ENCODE measurements at places on chromosomes 2 and 18.
A peak's percentile ranks its signal among the peaks of the same experiment; 100 is the strongest.

DNA sequence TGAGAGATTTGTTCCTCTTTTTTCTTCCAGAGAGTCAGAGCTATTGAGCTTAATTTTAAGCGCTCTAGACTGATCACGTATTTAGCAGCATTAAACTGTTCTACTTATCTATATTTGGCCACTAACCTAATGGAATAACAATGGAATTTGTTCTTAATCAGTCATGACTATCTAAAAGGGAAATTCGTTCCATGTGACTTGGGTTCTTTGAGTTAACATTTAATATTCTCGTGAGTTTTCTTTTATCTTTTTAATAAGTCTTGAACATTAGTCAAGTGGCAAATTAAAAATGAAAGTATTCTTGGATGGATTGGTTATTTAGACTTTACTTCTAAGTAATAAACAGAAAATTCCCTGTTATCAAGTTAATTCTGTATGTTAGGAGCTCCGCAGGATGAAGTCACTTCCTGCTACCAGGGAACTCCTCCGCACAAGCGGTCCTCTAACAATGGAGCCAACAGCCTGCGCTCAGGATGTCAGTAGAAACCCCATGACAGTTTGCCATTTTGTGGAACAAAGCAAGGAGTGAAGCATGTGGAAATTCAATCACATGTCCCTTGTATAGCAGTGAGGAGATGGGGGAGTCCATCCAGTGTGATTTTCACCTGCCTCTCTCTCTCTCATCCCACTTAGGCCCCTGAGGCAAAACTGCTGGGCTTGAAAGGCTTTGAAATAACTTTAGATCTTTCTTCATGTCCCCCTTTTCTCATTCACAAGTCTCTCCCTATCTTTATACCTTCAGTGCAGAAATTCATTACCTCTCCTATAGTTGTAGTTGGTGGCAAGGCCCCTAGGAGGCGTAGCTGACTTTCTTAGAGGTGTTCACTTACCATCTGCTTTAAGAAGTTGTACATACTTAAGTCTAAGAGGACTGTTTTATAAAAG lies 138.1 kb downstream of the WDR7 start:
- no peak for DNase-seq

- DNase-seq, result no peak
Measured at GRCh38 chr2:126970583-126970982, 71.9 kb downstream of the TEX51 start.

- no peak for DNase-seq
Measured at GRCh38 chr2:172105471-172106107, 2.9 kb upstream of the DLX2 start.

GRCh38 chr2:121754851-121755236 lies 607 bp upstream of the TSN start:
- DNase-seq, result no peak

- no peak for DNase-seq
Measured at GRCh38 chr2:196384729-196385128, 213.4 kb upstream of the STK17B start.

DNA sequence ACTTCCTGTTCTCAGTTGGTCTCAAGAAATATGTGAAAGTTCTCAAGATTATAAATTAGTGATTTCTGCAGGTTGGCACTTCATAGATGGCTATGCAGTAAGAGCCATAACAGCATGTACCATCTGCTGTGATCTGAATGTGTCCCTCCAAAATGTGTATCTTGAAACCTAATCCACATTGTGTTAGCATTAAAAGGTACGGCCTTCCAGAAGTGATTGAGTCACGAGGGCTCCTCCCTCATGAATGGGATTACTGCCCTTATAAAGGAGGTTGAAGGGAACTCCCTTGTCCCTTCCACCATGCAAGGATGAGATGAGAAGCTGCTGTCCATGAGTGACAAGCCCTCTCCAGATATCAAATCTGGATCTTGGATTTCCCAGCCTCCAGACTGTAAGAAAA lies 45.0 kb downstream of the METTL4 start:
- DNase-seq, result no peak

DNA sequence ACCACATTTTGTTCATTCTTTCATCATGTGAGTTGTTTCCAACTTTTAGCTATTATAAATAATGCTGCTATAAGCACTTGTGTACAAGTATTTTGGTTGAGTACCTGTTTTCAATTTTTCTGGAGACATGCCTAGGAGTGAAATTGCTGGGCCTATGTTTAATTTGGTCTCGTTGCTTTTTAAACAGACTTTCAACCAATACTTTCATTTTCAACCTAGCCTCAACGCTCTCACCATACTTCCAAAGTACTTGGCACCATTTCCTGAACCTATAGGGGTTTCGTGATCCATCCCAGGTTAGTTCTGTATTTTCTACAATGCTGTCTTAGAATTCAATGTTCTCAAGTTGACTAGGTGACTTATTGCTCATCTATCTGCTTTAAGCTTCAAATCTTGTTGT lies 126.1 kb downstream of the SRBD1 start:
- no peak for DNase-seq

- DNase-seq, result no peak
Measured at GRCh38 chr18:44143072-44143471, 537.6 kb upstream of the SETBP1 start.

GRCh38 chr18:45852631-45853030 lies 27.2 kb downstream of the SIGLEC15 start:
- no peak for DNase-seq

DNA sequence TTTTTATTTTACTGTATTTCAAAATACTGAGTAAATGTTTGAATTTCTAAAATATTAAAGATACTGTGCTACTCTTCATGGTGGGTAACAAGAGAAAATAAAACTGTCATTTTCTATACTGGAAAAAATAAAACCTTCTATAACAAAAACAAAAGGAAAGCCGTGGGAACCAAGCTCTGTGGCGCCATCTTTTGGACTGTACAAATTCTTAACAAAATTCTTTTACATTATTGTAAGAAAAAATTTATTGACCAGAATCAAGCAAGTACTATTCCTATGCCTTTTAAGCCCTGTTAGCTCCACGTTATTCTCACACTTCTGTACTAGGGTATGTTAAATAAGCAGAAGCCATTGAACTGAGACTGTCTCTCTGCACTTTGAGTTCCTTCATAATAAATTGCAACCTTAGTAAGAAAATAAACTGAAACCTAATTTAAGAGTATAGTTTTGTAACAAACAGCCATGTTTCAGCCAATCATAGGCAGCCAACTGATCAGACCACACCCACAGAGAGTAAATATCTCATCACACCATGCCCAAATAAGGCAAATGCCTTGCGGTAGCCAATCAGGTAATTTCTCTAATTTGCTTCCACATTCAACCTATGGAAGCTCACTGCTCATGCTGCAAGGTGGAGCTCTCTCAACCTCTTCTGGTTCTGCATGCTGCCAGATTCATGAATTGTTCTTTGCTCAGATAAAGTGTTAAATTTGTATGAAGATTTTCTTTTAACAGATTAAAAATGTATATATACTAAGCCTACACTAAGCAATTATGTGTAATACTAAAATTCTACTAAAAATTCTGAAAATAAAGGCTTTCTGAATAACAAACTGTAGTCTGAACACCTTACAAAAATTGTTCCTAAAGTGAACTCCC lies 42.2 kb downstream of the HIBCH start:
- no peak for DNase-seq

DNA sequence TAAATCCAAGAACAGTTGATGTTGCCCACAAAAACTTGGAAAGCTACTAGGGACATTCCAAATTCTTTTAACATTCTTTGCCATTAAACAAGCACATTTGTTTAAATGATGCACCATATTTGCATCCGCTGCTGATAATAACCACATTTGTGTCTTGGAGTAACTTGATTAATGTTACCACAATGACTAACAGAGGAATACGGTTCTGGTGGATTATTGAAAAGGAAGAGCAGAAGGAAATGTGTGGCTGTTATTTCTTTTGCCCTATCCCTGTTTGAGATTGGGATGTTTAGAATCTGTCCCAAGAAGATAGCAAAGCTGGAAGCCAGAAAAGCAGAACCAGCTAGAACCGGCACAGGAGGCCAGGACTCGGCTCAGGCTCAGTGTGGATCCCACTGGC lies 39.2 kb upstream of the RASGRP3 start:
- no peak for DNase-seq

DNA sequence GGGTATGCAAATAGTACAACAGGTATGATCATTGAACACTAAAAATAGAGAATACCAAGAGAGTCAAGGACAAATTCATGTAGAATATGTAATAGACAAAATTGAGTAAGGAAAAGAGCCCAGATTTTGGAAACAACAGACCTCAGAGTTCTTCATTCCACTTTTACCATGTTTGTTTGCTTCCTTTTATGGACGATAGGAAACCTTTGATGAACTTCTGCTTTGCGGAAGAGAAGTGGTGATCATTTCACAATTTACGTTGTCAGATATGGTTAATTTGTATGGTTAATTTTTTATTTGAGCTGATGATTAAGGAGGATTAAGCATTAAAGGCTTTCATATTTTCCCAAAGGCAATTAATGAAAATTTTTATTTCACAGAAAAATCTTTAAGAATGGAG lies 16.3 kb downstream of the MARCHF7 start:
- DNase-seq, result no peak

DNA sequence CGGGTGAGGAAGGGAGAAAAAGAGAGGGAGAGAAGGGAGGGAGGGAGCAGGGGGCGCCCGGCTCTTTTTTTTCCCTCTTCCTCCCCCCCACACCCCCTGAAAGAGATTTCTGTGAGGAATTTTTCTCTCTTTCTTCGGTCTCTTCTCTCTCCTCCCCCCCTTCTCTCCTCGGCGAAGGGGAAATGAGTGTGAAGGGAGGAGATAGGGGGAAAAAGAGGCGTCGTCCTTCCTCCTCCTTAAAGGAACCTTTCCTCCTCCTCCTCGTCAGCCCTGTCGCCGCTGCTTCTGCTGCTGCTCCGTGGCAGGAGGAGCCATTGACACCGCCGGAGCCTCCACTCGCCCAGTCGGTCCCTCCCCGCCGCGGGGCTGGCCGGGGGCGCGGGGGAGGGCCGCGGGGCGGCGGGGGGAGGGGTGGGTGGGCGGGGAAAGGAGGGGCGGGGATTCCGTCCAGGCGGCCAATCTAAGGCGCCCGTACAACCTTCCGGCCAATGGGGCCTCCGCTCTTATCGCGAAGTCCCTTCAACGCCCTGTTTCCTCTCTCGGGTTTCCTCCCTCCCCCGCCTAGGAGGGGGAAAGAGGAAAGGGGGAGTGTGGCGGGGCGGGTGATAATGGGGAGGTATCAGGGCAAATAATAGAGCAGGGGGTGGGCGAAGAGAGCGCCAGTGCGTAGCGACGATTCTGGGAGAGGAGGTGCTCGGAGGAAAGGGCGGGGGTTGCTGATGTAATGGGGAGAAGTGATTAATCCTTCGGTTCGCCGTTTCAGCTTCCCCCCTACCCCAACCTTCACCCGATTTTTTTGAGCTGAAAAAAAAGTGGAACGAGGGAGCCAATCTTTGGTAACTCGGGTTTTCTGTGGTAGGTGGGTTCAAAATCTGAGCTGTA lies at the start of gene FBXO11:
TSS of gene FBXO11 (minus strand) at position 342 of the 882 bp plus-strand sequence. CDS start 778 bp downstream, outside the sequence.
- peak; percentile 93 for DNase-seq

DNA sequence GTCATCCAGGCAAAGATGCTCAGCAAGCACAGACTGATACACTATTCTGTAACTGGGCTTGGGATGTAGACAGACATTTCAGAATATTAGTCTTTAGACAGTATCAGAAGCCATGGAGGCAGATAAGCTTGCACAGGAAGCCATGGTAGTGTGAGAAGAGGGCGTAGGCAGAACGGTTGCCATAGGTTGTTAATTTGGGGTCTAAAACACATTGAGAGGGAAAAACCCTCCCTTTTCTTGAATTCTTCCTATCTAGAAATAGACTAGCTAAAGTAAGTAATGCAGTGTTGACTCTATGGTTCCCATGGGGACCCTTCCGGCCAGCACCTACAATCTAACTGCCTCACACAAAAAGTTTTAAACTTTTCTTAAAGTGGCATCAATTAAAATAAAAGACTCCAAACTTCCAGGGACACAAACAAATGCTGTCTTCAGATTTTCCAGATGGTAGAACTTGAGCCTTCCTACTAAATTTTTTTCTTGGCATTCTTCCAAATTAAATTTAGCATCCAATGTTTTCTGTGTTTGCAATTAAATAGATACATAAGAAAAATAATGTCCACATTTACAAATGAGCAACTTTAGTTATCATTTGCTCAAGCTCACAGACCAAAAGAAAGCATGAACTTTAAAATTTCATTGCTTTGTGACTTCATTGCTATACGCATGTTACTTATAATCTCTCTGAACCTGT lies 1.9 kb downstream of the PRKRA start:
- no peak for DNase-seq

- no peak for DNase-seq
Measured at GRCh38 chr2:33084433-33084832, 137.7 kb downstream of the LTBP1 start.
